Nephron progenitor cell (in vitro differentiated cells): ENCODE measurements at places on chromosomes 3 and 15.

DNA sequence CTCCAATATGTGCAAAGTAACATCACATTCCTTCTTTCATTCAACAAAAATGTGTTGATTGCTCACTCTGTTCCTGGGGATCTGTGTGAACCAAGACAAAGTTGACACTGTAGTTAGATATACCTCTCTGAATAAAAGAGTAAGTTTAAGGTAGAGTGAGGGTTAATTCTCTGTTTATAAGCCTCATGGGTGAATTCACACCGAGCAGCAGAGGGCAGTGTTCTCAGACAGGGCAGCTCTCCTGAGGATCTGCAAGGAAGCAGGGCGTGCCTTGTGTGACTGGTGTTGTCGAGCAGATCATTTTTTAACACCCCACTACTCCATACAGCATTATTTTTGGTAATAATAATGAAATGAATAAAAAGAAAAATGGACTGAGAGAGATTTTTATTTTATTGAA is 34.4 kb downstream of the PAQR9 start:
- DNase-seq: no peak

- DNase-seq: no peak
Observed at GRCh38 chr15:95561463-95561862, 769.0 kb upstream of the NR2F2 start.

DNA sequence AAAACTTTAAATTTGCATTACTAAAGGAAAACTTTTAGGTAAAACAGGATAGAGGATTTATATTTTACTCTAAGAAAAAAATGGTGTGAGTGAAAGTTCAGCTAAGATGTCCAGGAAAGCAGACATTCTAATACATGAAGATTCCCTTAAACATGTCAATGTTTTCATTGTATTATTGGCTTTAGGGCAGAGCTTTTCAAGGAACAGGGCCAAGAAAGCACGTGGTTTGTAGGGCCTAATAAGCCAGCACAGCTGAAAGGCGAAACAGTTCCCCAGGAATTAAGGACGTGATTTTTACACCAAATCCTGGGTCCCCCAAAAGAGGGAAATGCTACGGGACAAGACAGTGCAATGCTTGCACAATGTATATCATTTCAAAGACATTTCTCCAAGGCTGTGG is 48.6 kb upstream of the MKRN3 start:
- DNase-seq: no peak

DNA sequence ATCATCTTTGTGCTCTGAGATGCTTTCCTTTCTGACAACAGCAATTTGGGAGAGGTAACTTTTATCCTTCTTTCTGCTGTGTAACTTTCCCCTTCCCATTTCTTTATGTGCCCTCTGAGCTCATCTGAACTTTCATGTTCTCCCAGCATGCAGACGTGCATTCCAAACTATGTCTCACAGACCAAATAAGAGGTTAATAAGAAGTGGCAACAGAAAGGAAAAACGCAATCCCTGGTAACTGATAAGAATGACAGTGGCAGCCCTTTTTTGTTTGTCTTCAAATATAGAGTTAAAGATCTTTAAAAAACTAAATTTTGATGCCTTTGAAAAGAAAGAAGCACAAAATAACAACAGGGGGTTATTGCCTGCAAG is 533.4 kb downstream of the FOXP1 start:
- DNase-seq: no peak

GRCh38 chr3:175914785-175915184 is 1055.7 kb downstream of the NAALADL2 start:
- DNase-seq: no peak

DNA sequence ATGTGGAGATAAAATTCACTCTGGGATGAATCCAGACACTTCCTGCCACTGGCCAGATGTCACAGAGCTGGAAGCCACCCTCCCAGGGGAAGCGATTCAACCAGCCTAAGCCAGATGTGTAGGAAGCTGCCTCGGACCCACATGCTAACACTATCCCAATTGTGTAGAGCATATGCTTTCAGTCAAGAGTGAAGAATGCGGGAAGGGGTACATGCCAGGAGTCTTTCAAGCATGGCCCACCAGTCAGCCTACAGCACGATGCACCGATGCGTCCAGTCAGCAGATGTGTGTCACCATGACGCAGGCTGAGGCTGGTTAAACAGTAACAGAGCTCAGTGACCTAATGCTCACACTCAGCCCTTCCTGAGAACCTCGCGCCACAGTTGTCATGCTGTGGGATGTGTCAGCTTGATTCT is 38.8 kb upstream of the BNC1 start:
- peak; percentile 51 for DNase-seq

DNA sequence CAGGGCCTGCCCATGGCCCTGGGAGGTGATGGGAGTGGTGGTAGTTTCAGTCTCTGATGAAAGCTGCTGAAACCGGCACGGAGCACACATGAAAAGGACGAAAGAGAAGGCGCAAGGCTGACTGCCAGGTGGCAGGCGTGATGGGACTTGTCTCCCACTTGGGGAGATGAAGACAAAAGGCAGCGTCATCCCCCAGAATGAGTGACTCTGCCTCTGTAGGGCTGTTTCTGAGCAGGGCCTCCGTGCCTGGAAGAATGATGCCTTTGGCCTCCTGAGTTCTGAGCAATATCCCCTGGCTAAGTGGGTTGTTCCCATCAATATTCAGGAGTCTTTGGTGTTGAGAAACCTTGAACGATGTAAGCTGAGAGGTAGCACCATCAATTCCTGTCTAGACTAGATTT is 237.8 kb downstream of the OPA1 start:
- no peak for DNase-seq

GRCh38 chr3:176690083-176690869 is 507.0 kb downstream of the TBL1XR1 start:
- no peak for DNase-seq
